H1 (cell line): ENCODE measurements at places on chromosomes 12 and 14.

- no peaks in the 10 kb centered on the region for H3K4me1 ChIP-seq
- no peak overlapping the region for H3K4me3 ChIP-seq
- no peak for DNase-seq
These were observed 228.4 kb upstream of the SOX5 start for GRCh38 chr12:24177889-24178288.

DNA sequence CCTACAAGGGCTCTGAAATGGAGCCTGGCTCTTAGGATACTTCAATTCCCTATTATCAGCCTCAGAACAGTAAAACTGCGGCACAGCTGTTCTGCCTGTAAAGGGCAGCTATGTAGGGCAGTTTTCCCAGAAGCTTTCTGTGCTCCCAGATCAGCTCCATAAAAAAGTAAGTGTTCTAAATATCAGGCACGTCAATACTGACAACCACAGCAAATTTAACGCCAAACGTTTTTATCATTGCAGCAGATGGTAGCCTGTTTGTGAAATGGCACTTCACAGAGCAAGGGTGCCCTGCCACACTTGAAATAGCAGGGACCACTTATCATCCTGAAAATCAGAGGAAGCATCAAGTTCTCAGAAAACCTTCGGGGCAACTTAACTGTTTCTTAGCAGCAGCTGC is 54.8 kb upstream of the PTHLH start:
- DNase-seq: no peak
- H3K27ac ChIP-seq: no peak overlapping the region
- H3K36me3 ChIP-seq: no peaks in the 10 kb centered on the region
- H3K4me1 ChIP-seq: no peaks in the 10 kb centered on the region

DNA sequence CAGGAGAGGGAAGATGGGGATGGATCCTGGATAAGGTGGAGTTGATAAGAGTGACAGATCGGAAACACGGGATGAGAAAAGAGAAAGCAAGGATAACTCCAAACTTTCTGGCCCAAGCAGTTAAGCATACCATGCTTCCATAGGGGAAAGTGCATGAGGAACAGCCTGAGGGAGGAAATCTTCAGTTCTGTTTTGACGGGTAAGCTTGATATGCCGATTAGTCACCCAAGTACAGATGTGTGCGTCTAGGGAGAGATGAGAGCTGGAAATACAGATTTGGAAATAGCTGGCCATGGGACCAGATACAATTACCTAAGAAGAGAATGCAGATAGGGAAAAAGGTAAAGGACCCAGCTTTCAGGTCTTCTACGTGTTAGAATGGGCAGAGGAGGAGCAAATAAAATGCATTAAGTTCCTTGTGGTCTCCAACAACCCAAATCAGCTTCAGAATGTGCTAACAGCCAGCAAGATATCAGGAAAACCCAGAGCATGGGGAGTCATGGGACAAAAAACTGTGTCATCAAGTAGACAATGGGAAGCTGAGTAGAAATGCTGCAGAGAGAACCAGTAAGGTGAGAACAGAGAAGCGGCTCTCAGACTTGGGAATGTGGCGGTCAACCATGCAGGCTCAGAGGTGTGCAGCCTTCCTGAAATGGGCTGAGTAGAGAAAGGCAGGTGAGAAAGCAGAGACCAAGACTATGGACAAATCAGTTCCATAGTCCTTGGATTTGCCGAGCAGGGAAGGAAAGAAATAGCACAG is 56.3 kb downstream of the PPP1R36 start:
- H3K36me3 ChIP-seq: no peaks in the 10 kb centered on the region
- no peak overlapping the region for H3K4me3 ChIP-seq
- H3K27me3 ChIP-seq: no peaks in the 10 kb centered on the region
- H3K4me1 ChIP-seq: no peaks in the 10 kb centered on the region
- no peak for DNase-seq

- DNase-seq: peak; percentile 72
- peaks cover 20% of the 10 kb centered on the region for H3K4me1 ChIP-seq
- peak overlapping the region; percentile 63; the same call in 1 of the 2 replicates for H3K27ac ChIP-seq
- peak overlapping the region; percentile 1; the same call in 1 of the 2 replicates for H3K4me3 ChIP-seq
These were observed 11.7 kb downstream of the TPCN1 start for GRCh38 chr12:113232840-113233585.

- DNase-seq: no peak
- H3K4me3 ChIP-seq: no peak overlapping the region
- peaks cover 8% of the 10 kb centered on the region for H3K4me1 ChIP-seq
- H3K27me3 ChIP-seq: no peaks in the 10 kb centered on the region
- H3K36me3 ChIP-seq: no peaks in the 10 kb centered on the region
These were observed 806.9 kb downstream of the GALC start for GRCh38 chr14:87185961-87186560.

GRCh38 chr12:4809013-4809448 is 88.8 kb downstream of the GALNT8 start:
- H3K27me3 ChIP-seq: peaks cover 46% of the 10 kb centered on the region
- no peaks in the 10 kb centered on the region for H3K36me3 ChIP-seq
- no peak overlapping the region for H3K27ac ChIP-seq
- no peaks in the 10 kb centered on the region; the same call in 1 of the 2 replicates for H3K4me1 ChIP-seq

DNA sequence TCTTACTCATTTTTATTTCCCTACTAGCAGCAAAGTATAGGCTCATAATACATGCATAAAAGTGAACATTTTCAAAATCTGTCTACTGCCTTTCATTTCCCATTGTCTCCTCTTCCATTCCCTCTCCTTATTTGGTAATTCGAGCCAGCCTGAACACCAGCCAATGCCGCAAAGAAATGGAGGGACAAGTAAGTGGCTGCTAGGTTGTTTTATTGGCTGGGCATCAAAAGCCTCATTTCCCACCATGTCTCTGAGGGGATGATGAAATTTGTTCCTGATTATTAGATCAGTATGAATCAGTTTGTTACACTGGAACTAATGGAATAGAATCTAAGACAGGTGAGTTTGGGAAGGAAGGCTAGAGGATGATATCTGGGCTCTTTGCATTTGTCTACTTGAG is 143.5 kb downstream of the KCNA5 start:
- no peak overlapping the region for H3K4me3 ChIP-seq
- no peaks in the 10 kb centered on the region for H3K27me3 ChIP-seq
- H3K36me3 ChIP-seq: no peaks in the 10 kb centered on the region
- no peak overlapping the region for H3K27ac ChIP-seq

DNA sequence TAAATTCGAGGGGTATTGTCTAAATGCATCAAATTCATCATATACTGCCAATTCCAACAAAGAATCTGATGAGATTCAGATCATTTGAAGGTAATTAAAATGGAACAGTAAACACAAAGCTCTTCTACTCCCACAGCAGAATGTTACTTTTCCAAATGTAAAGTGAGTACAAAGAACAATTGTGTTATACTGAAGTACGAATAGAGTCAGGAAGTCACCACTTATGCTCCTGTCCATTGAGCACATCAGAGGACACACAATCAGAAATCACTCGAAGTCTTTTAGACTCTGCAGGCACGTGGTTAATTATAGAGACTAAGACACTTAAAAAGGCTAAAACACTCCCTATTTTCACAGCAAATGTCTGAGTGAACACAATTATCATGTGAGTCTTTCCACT is 388.5 kb upstream of the MIS18BP1 start:
- no peak overlapping the region for H3K27ac ChIP-seq
- no peak overlapping the region for H3K4me3 ChIP-seq
- H3K4me1 ChIP-seq: no peaks in the 10 kb centered on the region
- H3K27me3 ChIP-seq: no peaks in the 10 kb centered on the region
- DNase-seq: no peak

DNA sequence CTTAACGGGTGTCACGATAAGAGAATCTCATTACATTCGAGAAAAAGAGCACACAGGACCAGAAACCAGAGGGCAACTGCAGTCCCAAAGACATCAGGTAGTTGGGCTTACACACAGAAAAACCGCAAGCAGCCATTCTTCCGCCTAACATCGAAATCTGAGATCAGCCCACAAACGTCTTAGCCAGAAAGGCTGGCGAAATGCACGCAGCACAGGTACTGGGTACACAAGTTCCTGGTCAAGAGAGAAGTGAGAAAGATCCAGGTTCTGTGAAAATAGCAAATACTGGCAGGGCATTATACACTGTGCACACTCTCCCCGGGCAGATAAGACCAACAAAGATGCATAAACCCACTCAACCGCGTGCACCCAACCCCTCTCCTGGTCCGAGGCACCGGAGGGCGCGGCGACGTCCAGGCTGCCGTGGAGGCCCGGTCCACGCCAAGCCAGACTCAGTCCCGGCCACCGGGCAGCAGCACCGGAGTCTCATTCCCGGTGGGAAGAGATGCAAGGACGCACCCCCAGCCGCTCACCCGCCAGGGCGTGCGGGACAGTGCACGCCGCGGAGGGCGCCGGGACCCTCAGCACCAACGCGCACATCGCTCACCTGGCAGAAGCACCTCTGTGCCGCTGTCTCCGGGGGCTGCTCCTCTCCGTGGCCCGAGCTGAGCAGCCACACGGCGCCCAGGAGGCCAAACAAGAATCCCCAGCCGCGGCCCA is 437 bp downstream of the ERO1A start:
- H3K4me1 ChIP-seq: no peaks in the 10 kb centered on the region
- peak overlapping the region; percentile 54; the same call in 1 of the 2 replicates for H3K27ac ChIP-seq
- H3K36me3 ChIP-seq: no peaks in the 10 kb centered on the region
- no peak for DNase-seq
